ENCODE measurements at places on chromosomes 6 and 20.

DNA sequence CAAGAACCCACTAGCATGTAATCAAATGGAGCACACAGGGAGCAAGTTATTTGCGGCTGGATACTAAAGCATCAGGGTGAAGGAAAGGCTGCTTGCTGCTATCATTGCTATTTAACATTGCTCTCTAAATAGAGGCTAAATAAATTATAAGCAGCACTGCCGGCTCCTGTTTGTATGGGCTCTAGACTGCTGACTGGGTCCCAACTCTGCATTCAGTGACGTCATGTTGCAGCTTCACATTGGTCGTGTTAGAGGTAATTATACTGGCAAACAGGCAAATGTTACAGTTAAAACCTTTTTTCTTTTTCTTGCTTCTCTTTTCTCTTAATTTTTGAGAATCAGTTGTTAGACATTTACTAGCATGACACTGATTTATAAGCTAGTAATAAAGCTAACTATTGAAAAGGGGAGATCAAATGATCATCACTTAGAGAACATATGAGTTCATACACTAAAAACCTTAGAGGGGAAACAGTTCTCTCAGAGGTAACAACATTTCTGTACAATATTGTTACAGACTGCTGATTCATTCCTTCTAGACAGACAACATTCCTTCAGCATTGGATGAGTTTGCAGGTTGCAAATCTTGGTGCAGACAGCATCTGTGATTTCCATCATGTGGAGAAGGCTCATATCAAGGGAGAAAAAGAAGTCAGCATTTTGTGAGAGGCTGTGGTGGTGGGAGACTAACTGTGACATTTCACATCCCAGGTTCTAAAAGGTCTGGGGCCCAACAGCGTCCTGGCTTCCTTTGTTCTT is 15.9 kb downstream of the RFPL4B start:
- DNase-seq = no peak

DNA sequence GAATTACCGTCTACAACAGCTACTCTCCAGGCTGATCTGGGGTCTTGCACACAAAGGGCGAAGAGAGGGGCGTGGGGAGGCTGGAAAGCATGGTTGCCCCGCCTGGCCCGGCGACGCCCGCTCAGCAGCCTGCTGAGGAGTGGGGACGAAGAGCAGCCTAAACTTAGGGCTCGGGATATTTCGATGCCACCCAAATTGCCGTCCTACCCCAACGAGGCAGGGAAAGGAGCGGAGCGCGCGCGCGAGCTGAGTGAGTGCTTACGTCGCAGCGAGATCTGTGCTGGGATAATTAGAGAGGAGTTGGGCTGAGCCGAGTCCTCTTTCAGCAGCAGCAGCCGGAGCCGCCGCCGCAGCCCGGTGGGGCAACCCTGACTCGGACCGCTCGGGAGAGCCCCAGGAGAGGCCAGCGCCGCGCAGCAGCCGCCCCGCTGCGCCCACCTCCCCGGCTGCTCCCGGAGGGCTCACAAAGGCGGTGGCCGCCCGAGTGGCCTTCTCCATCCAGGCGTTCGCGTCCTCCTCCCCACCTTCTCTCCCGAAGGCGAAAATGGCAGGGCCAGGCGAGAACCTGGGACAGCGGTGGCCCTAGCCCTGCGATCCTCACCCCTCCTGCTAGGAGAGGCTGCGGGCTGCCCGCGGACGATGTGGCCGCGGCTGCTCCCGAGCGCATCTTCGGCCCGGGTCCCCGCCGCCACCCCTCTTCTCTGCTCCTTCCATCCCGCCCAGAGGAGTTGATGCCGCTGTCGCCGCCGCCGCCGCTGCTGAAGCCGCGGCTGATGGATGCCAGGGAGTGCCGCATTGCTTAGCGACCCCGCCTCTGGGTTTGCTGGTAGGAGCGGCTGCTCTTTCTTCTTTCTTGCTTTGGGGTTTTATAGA is at the start of gene CLVS2:
CLVS2 (plus strand) TSS at position 315 of the 873 bp plus-strand sequence. CDS start 1,543 bp downstream, outside the sequence.
- no peak for DNase-seq

DNA sequence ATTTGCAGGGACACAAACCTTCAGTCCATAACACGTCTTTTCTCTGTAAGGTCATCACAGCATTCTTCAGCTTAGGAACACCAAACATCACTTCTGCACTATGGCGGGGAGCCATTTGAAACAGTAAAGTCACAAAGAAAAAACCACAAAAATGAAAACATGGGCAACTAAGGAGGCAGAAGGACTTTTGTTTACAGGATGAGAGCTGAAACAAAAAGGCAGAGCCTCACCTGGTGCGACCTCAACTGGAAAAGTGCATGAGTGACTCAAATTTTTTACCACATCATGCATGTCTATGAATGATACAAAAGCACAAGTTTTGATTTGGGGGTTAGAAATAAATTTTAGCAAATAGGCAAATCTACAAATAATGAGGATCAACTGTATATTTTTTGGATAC is 68.2 kb upstream of the TNFAIP3 start:
- DNase-seq = no peak

DNA sequence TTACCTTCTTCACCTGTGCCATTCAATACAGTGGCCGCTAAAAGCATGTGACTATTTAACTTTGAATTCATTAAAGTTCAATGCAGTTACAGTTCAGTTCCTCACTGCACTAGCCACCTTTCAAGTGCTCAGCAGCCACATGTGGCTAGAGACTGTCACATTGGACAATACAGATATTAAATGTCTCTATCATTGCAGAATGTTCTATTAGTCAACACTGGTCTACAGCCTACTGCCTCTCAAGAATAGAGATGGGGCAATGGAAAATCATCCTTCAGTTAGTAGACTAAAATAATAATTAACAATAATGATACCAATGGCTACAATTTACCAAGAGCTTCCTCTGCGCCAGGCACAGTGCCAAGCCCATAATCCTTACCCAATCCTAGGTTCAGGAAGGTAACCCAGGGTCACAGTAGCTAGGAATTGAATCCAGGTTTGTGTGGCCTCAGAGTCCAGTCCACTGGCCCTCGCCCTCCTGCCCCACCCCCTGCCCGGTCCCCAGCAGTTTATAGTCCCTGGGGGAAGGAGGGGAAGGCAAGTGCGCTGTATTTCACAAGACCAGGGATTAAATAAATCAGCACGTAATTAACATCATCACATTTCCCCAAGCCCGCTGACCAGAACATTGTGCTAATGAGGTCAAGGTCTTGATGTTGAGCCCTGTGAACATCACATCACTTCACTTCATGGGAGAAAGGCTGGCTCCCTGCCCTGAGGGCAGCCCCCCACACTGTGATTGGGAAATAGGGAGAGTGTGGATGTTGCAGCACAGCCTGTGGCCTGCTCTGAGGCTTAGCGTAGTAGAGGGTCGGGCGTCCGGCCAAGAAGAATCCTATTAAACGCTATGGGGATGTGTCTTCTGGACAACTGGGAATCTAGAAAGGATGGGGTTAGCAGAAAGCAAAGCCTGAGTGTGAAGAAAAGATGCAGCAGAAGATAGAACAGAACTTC is 147.2 kb downstream of the VEGFA start:
- DNase-seq = no peak

DNA sequence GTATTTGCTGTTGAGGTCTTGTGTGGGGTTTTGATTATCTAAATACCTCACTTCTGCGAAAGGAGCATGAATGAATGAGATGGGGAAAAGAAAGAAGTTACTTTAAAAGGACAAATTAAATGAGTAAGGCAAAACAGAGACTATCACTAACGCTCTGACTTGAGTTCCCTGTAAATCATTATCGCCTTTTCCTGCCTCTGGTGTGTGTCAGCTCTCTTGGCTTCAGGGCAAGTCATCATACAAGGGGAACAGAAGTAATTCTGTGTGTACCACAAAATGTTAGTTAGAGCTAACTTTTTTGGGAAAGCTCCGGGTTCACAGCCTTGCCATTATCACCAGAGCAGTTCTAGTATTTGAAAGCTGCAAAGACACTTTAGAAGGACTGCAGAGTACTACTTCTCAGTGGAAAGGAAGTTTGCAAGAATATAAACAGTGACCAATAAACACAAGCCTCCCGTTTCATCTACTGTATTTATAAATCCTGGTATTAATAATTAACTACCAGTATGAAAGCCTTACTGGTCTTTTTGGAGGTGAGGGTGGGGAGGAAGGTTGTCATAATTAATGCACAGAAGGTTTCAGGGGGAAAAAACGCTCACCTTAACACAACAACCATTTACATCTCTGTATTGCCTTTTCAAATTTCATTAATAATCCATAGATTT is 1.2 kb downstream of the DZANK1 start:
- DNase-seq = no peak

DNA sequence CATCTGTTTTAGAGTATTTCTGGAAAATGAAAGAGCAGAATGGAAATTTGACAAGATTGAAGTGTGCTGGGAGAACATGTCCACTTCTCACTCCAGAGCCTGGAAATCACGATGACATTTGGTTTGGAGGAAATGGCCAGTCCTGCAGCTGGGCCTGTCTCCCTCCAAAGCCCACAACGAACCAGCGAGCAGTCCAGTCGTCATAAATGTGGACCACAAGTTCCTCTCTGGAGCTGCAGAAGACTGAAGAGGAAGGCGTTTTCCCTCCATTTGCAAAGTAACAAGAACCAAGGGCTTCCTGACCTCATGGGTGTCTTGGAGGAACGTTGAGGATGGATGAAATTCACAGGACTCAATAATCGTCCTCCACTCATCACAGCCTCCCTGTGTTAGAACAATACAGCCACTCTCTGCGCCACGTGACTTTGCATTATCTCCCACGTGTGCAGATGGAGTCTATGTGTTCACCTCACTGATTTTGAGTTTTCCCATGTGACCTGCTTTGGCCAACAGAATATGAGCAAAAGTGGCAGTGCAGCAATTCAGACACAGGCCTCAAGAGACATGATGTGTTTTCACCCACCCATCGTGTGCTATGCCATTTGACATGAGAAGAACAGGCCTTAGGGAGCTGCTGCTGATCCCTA is 9.1 kb upstream of the SPATS1 start:
- DNase-seq = no peak

- no peak for DNase-seq
These were observed 287.6 kb downstream of the ESR1 start for GRCh38 chr6:152094992-152095592.

GRCh38 chr20:47652301-47652700 is 133.0 kb downstream of the SULF2 start:
- DNase-seq = no peak

- DNase-seq = no peak
These were observed 187.3 kb upstream of the TENT5A start for GRCh38 chr6:81939766-81940165.

GRCh38 chr20:52405417-52405816 is 213.8 kb upstream of the ZFP64 start:
- no peak for DNase-seq

GRCh38 chr6:28683945-28684538 is 158.4 kb downstream of the GPX5 start:
- DNase-seq = no peak

DNA sequence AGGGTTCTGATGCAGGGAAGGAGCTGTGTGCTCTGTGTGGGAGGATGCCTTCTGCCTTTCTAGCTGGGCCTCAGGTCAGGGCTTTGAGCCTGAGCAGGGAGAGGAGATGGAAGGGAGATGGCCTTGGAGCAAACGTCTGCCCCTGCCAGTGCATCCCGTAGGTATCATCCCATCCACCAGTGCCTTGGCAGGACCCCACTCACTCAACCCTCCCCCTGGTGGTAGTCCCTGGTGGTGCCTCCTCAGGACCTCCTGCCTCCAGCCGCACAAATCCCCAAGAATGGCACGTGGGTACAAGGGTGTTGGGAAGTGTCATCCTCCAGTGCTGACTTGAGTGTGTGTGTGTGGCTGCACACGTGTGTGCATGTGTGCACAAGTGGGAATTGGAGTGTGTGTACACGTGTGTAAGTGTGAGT is 23.1 kb upstream of the MICB start:
- DNase-seq = no peak

GRCh38 chr6:7819431-7820015 is 91.1 kb downstream of the TXNDC5 start:
- no peak for DNase-seq

DNA sequence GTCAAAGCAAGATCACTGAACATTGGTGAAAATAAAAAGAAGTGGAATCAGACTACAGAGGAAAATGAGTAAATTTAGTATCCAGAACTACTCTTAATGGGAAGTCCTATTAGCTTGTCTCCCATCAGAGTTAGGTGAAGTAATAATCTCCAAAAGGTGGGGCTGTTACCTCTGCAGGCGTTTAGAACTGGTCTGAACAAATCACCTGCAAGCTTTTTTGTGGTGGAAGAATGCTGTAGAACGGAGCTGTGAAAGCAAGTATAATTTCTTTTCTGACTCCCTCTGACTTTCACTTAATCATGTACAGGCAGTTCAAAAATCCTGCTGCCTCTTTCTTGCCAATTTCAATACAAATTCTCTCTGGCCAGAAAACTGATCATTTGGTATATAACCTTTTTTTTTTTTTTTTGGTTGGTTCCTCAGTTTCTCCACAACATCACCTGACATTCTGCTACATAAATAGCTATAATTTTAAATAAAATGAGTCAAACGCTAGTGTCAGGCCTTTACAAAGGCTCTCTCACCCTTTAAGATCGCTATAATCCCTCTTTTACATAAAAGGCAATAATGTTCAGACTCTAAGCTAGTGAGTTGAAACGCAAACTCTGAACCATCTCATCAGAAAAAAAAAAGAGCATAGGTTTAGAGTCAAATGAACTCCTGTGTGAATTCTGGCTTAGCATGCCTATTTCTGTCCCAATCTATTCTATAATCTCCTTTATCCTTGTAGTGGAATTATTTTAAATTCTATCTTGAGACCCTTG is 38.8 kb downstream of the CITED2 start:
- no peak for DNase-seq

- no peak for DNase-seq
These were observed 1.5 kb downstream of the PTPRT start for GRCh38 chr20:43188234-43188653.

- DNase-seq = no peak
These were observed 183.4 kb downstream of the WDR27 start for GRCh38 chr6:169518451-169518850.

GRCh38 chr6:135604035-135604860 is 106.7 kb upstream of the AHI1 start:
- no peak for DNase-seq

DNA sequence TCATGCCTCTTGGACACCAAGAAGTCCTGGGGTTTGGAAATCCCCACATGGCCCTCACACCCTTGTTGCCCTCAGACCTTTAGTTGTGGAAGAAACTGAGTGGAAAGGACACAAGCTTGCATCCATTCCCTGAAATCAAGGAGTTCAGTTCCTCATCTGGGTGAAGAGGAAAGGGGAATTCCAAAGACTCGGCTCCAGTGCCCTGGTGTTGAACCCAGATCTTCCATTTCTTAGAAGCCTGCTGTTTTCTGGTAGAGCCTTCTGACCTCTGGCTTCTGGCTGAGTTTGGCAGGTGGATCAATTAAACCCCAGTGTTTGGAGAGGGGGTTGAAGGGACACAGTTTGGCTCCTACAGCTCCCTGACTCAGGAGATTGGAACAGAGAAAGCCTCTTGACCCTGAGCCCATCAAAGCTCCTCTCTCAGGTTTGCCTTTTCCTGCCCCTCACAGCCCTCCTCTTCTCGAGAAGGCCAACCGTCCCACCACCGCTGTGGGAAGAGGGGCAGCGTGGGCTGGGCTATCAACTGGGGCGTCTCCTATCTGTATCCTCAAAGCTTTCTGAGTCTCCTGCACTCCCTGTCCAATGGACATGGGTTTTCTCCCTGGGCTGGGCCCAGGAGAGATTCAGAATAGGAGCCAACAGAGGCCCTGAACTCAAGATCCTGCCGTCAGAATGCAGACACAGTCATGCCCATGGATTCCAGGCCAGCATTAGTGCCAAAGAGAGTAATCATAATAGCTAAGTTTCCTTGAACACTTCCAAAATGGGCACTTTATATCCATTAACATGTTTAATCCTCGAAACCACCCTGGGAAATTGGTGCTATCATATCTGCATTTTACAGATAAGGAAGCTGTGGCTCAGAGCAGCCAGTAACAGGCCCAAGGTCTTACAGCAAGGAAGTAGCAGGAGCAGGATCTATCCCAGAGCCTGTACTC is 146.2 kb downstream of the VEGFA start:
- no peak for DNase-seq

GRCh38 chr6:16406966-16407365 is 168.6 kb downstream of the GMPR start:
- no peak for DNase-seq
